Neural progenitor cell (in vitro differentiated cells): ENCODE measurements at places on chromosomes 6 and 20.

GRCh38 chr6:43809417-43810305, 39.6 kb downstream of the VEGFA start:
- DNase-seq = no peak

DNA sequence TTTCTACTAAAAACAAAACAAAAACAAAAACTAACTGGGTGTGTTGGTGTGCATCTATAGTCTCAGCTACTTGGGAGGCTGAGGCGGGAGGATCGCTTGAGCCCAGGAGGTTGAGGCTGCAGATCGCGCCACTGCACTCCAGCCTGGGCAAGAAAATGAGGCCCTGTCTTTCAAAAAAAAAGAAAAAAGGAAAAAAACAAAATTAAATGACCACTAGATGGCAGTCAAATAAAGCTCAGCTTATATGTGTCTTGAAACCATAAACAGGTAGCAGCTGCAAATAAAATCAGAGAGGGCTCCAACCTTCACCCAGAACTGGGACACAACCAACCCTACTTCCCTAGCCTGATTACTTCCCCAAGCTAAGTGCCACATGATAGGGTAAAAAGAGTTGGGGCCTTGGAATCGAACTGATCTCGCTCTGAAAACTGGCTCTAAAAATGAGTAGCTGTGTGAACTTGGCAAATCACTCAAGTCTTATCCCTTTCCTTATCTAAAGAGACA, 67.1 kb upstream of the ADGRF4 start:
- DNase-seq = peak; percentile 50

GRCh38 chr20:63651942-63652191, 1.4 kb downstream of the STMN3 start:
- DNase-seq = no peak

GRCh38 chr6:35497571-35498421, 917 bp upstream of the TEAD3 start:
- DNase-seq = peak; percentile 67

- DNase-seq = no peak
These were observed 237.9 kb downstream of the HDGFL1 start for GRCh38 chr6:22807261-22807660.

- DNase-seq = no peak
These were observed 433.5 kb downstream of the PRKN start for GRCh38 chr6:162294029-162294428.

DNA sequence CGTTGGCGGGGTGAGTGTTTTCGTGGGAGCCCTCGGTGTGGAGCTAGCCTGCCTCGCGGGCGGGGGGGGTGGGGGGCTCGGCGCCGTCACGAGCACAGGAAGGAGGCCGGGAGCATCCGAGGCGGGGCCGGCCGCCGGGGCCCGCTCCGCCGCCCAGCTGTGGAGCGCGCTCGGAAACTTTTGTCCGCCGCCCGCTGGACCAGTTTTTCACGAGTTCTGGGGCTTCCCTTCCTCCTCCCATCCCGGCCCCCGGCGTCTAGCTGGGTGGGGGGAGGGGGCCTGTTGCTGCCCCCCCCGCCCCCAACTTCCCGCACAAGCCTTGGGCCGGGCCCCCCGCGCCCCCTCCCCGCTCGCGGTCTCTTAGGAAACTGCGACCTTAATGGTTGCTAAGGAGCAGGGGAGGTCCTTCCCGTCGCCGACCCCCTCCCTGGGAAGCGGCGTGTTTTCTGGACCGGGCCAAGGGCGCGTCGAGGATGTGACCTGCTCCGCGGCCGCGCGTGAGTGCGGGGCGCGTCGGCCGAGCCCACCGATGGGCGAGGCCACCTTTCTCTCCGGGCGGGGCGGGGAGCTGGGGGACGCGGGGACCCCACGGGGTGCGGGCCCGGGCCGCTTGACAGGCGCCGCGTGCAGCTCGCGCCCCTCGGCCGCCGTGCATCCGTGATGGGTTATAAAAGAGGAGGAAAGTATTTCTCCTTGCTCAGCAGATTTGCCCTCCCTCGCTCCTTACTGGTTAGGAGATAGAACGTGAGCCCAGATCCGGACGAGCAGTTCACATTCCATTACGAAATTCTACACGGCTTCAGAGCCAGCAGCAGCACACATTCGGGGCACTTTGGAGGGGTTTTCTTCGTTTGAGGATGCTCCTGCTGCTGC, 1.4 kb downstream of the RREB1 start:
- DNase-seq = peak; percentile 59

DNA sequence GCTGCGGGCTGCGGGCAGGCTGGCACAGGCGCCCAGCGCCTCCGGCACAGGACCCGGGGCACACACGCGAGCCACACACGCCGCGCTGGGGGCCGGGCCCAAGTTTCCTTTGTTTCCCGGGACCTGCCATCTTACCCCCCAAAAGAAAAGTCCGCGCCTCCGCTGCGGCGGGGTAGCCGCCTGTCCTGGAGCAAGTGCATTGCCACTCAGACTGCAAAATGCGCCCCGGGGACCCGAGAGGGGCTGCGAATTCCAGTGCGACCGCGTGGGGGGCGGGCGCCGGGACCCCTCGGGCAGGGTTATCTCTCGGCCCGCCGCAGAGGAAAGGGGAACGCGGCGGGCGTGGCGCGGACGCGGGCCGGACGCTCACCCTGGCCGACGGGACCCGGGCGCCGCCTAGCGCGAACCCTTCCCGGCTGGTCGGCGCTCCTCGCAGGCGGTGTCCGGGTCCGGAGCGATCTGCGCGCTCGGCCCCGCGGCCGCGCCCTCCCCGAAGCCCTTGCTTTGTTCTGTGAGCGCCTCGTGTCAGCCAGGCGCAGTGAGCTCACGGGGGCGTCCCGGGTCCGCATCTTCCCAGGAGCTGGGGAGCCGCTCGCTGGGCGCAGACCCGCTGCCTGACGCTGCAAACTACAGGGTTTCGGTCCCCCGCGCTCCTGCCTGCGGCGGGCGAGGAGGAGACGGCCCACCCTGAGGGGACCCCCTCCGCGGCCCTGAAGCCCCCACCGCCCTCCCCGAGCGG, 639 bp upstream of the CD24 start:
- peak; percentile 83 for DNase-seq

- DNase-seq = peak; percentile 79
These were observed 34.3 kb upstream of the ZBP1 start for GRCh38 chr20:57654363-57654997.
